ENCODE measurements at places on chromosomes 13 and 19. TPM values are rescaled to one million over a fixed set of nuclear protein-coding genes. Genes with fewer than 3 reads are reported as not detected.

Gene SHISA7
- total RNA-seq = not detected

DNA sequence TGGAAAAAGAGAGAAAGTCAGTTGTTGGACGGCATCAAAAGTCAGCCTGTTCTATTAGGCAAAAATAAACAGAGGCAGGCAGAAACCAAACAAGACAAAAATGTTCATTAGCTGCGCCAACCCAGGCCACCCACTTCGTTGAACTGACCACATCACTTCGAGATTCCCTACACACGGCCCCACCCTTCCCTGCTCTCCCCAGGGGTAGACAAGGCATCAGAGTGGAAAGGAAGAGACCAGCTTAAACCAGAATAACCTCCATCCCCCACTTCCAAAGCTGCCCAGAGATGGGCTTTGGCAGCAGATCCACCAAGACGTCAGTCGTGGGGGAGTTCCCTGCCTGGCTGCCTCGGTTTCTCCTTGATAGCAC, 204.6 kb upstream of the TSHZ3 start:
- DNase-seq = no peak

DNA sequence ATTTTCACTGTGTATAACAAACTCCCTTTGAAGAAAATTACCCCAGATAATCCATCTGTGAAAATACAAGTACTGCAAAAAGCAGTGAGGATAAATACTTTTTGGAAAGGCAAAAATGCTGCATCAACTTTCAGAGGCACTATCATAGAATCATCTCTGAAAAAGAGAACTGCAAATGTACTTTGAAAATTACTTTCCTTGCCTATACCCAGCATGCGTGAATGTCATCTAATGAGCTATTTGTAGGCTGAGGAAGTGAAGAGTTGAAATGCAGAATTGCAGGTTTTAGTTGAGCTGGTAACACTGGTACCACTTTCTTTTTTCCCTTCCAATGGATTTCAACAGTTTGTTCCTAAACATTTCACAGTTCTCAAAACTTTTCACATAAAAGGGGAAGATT, 196.7 kb downstream of the TBC1D4 start:
- no peak for DNase-seq

GRCh38 chr19:50266896-50267295, 62.3 kb downstream of the KCNC3 start:
- no peak for DNase-seq
